ENCODE measurements at places on chromosomes 16 and 17.
A peak's percentile ranks its signal among the peaks of the same experiment; 100 is the strongest.

DNA sequence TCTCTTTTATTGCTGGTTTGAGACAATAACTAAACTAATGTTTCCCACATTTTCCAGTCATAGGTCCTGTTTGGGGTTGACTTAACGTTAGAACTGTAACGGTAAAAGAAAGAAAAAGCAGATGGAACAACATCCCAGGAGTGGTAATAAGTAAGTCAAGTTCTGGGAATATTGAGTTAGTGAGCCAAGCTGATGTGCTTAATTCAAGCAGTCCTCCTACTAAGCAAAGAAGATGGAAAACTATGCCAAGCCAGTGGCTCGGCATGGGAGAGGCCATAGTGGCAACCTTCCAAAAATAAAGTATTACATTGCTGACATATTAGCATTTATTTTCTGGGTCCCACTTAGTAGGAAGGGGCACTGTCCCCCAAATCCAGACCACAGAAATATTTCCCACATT lies 161.7 kb upstream of the CDH5 start:
- DNase-seq, result peak; percentile 73

- DNase-seq, result no peak
Measured at GRCh38 chr16:31357324-31358109, 2.5 kb downstream of the ITGAX start.

DNA sequence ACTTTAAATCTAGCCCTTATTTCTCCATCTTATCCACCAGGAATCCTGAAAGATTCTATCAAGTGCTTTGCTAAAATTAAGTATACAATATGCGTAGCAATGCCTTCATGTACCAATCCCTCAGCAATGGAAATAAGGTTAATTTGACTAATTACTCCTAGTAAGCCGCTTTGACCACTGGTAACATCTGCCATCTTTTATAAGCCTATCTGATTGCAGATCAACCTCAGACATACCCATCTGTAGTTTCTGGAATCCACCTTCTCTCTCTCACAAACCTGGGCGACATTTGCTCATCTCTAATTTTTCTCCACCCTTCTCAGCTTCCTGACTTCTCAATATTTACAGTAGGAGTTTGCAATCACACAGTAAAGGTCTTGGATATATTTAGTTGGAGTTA lies 138.8 kb upstream of the CRHR1 start:
- DNase-seq, result no peak

DNA sequence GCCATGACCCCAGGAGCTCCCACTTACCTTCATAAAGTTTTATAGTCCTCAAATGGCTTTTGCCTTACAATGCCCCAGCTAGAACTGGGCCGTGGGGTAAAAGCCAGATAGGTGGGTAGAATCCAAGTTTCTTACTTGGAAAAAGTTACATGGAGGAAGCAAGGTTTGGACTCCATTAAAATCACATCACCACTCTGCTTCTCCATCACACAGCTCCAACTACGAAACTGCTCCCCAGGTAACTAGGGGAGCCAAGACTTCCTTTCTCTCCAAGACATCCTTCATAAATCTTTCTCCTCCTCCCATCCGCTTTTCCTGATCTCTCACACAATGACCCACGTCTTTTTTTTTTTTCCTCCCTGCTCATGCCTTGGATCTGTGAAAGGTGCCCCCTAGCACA lies 130.8 kb upstream of the RCVRN start:
- DNase-seq, result no peak

DNA sequence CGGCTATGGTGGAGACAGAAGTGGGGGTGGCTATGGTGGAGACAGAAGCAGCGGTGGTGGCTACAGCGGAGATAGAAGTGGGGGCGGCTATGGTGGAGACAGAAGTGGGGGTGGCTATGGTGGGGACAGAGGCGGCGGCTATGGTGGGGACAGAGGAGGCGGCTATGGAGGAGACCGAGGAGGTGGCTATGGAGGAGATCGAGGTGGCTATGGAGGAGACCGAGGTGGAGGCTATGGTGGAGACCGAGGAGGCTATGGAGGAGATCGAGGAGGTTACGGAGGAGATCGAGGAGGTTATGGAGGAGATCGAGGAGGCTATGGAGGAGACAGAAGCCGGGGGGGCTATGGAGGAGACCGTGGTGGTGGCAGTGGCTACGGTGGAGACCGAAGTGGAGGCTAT lies 24.1 kb downstream of the HEATR9 start:
- no peak for DNase-seq

DNA sequence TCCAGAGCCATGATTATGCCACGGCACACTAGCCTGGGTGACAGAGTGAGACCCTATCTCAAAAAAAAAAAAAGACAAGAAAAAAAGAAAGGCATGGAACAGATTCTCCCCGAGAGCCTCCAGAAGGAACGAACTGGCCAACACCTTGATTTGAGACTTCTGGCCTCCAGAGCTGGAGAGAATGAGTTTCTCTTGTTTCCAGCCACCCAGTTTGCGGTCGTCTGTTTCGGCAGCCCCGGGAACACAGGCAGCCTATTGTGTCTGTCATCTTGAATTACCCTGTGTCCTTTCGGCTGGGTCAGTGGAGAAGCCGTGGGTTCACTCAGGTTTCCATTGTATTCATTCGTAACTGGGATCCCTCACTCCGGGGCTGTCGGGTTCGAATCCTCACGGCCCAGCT lies 83.9 kb downstream of the RPA1 start:
- no peak for DNase-seq

DNA sequence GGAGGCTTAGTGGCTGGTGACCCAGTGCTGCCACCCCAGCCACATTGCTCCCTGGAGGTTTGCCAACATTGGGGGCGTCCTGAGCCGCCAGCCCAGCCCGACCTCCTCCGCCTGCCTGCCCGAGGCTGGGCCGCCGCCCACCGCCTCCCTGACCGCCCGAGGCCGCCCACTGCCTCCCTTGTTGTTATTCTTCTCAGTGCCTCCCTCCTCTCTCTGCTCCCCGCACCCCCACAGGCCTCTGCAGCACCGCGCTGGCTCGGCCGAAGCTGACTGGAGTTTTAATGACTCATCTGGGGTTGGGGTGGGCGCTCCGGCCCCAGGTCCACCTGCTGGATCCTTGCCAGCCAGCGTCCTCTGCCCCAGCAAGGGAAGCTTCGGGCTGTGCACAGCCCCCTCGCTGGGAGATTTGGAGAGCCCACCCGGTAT lies 102.5 kb downstream of the RBFOX3 start:
- DNase-seq, result no peak

- DNase-seq, result no peak
Measured at GRCh38 chr17:4247971-4248388, 15.8 kb downstream of the ANKFY1 start.

DNA sequence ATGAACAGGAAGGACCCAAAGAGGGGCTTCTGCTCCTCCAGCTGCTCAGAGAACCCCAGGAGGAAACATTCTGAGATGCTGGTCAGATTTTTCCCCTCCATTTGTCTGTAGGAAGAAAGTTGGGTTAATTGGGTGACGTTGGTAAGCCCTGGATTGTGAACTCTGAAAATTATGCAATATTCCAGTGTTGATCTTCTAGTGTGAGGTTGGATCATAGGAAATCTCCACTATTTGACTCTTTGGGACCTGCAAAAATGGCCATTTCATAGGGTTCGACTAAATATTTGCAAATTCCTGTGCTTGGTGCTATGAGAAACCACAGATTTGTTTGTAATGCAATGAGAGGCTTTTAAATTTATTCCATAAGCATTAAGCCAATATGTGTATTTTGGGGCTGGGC lies at the start of gene OR1G1:
OR1G1 (minus strand) TSS at position 101 of the 400 bp plus-strand sequence; CDS start at position 101, 0 bp downstream.
- no peak for DNase-seq

GRCh38 chr17:62626719-62627218 lies 701 bp upstream of the MRC2 start:
- peak; percentile 70 for DNase-seq

GRCh38 chr16:57304169-57305061 lies 19.9 kb upstream of the PLLP start:
- DNase-seq, result peak; percentile 61

DNA sequence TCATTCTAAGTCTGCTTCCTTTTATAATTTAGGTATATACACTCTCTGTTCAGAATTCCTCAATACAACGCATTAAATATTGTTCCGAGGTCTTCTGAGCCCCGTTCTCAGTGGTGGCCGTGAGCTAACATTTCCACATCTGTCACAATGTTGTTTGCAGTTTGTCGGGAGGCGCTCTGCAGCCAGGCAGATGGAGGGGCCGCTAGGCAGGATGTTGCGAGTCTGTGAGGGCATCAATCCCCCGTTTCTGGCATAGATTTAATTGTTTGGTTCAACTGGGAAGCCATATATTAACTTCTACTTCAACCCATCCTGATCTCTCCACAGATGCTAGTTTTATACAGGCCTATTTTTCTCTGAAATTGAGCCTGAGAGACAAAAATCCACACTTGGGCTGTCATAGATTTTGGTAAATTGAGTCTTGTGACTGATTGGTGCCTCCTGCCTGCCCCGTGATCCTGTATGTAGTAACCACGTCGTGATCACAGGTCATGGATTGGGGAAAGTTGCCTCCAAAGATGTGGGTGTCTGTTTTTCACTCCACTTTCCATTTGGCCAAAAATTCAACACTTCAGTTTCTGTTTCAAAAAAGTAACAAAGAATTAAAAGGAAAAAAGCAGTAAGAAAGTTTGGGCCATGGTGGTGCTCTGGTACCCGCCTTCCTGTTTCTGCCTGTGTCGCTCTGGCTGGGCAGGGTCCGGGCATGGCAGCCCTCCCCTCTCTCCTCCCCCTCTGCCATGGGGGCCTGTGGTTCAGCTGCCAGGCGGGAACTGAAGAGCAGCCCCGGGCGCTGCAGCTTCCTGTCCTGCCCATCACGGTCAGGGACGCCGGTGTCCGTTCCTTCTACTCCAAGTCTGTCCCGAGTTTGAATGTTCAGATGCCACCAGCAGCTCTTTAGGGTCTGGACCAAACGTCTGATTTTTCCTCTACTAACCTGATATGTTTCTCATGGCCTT lies 41.5 kb downstream of the RPTOR start:
- DNase-seq, result peak; percentile 20

DNA sequence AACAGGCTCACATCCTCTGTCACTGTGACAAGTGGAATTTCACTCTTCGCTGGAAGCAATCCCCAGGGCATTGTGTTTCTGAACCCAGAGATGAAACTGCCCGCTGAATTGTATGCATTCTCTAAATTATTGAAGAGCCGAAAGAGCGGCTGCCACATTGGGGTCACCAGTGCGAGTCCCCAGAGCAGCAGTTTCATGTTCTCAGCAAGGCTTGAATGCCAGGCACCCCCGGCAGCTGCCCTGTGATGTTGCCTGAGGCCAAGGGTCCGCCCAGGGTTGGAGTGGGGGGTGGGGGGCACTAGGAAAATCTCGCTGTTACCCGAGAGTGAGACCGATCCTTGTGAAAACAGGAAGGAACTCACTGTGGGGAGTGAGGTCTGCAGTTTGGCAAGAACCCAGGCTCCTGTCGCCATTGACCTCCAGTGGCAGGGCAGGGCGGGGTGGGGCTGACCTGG lies 20.7 kb upstream of the BCAR1 start:
- DNase-seq, result peak; percentile 63

DNA sequence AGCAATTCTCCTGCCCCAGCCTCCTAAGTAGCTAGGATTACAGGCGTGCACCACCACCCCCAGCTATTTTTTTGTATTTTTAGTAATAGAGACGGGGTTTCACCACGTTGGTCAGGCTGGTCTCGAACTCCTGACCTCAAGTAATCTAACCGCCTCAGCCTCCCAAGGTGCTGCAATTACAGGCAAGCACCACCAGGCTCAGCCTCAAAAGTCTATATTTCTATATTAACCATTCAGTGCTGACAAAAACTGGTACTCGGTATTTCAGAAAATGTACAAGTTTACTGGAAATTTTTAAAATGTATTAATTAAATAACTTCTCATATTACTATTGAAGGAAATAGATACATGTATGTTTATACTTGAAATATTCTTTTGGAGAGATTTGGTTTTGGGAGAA lies 1.4 kb upstream of the HEXD start:
- no peak for DNase-seq

DNA sequence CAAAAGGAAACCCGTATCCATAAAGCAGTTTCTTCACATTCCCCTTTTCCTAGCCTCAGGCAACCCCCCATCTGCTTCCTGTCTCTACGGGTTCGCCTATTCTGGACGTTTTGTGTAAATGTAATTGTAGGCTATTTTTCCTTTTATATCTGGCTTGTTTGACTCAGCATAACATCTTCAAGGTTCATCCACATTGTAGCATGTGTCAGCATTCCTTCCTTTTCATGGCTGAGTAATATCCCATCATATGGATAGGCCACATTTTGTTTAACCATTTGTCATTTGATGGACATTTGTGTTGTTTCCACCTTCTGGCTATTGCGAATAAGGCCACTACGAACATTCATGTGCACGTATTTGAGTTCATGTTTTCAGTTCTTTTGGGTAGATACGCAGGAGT lies 54.6 kb downstream of the FOXL1 start:
- no peak for DNase-seq

- no peak for DNase-seq
Measured at GRCh38 chr17:72487731-72488494, 367.1 kb downstream of the SOX9 start.

- DNase-seq, result peak; percentile 94
Measured at GRCh38 chr17:42677921-42678781, 1.4 kb upstream of the PLEKHH3 start.

- no peak for DNase-seq
Measured at GRCh38 chr16:30090610-30091331, 953 bp downstream of the TBX6 start.

DNA sequence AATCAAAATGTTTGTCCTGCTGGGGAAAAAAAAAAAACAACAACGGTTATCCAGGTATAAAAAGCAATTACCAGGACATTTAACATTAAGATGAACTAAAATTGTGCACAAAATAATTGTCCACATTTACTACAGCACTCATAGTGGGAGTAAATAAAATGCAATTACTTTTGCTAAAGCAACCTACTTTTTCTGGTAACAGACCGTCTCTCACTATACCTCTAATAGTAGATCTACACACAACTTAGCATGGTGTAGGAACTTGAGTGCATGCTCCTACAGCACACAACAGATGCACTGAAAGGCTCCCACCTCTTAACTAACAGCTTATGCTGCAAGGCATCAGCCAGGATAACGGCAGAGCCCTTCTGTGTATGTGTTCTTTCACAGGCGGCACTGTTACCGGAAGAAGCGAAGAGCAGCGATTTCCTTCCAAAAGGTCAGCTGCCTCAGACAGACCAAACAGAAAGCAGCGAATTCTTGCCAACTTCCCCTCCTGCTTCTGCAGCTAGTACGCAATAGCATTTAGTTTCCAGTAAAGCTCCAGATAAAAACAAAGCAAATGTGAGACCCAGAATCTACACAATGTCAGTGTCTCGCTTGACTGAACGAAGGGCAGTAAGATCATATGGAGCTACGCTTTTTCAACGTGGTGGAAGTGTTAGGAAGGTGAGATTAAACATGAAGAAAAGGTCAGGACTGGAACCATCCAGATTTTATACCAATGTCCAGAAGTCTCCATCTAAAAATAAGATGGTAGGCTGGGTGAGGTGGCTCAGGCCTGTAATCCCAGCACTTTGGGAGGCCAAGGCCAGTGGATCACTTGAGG lies 27.6 kb downstream of the STAT5B start:
- DNase-seq, result peak; percentile 66

- DNase-seq, result peak; percentile 28
Measured at GRCh38 chr17:45431531-45432404, 902 bp downstream of the ARHGAP27 start.

DNA sequence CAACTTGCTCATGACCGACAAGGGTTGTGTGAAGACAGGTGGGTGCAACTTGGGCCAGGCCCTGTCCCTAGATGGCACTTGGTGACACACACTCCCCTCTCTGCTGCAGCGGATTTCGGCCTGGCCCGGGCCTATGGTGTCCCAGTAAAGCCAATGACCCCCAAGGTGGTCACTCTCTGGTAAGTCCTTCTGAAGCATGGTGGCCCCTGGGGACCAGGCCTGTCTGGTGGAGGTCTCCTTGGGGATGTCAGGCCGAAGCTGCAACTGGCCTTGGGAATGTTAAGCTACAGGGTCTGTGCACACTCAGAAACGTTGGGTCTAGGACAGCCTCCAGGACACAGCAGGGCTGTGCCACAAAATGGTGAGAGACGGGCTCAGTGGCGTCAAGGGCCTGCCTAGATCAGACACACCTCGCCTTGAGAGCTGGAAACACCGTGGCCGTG lies 6.8 kb downstream of the CDK10 start:
- no peak for DNase-seq

Data from fibroblast of skin of scalp (primary cell).